ENCODE measurements at places on chromosomes 16 and 17.
A peak's percentile ranks its signal among the peaks of the same experiment; 100 is the strongest.

- no peak for DNase-seq
These were observed 9.0 kb downstream of the C17orf99 start for GRCh38 chr17:78154903-78155811.

- peak; percentile 65 for DNase-seq
These were observed 101.6 kb downstream of the RAB11FIP4 start for GRCh38 chr17:31492880-31493655.

GRCh38 chr16:495127-495748, 32.3 kb upstream of the CAPN15 start:
- no peak for DNase-seq

DNA sequence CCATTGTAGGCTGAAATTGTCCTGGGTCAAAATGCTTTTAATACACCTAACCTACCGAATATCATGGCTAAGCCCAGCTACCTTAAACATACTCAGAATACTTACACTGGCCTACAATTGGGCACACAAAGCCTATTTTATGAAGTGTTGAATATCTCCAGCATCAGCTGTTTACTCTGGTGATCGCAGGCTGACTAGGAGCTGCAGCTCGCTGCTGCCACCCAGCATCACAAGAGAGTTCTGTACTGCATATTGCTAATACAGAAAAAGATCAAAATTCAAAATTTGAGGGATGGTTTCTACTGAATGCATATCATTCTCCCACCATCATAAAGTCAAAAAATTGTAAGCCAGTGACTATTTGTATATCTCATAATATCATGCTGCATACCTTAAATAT, 55.3 kb downstream of the ULK2 start:
- DNase-seq, result no peak

GRCh38 chr17:82978765-82979349, 100.6 kb upstream of the METRNL start:
- DNase-seq, result no peak

- no peak for DNase-seq
These were observed 183.0 kb downstream of the PHKB start for GRCh38 chr16:47644166-47644565.

DNA sequence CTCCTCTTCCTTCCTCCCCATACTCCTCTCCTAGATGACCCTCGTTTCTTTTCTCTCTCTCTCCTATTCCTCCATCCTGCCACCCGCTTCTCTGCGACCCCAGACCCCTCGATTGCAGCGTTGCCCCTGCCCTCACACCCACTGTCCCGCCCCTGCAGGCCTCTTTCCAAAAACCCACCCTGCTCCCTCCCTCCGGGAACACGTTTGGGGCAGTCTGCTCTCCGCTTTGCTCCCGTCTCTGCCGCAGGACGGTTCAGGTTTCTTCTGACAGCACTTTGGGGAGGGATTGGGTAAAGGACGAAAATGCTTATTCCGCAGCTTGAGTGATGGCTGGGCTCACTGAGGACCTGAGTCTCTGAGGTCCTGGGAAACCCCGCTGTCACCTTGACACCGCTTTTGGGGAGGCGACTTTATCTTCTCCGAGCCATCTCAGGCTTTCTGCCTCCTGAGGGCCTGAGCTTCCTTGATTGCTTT, 690 bp downstream of the NDE1 start:
- no peak for DNase-seq

DNA sequence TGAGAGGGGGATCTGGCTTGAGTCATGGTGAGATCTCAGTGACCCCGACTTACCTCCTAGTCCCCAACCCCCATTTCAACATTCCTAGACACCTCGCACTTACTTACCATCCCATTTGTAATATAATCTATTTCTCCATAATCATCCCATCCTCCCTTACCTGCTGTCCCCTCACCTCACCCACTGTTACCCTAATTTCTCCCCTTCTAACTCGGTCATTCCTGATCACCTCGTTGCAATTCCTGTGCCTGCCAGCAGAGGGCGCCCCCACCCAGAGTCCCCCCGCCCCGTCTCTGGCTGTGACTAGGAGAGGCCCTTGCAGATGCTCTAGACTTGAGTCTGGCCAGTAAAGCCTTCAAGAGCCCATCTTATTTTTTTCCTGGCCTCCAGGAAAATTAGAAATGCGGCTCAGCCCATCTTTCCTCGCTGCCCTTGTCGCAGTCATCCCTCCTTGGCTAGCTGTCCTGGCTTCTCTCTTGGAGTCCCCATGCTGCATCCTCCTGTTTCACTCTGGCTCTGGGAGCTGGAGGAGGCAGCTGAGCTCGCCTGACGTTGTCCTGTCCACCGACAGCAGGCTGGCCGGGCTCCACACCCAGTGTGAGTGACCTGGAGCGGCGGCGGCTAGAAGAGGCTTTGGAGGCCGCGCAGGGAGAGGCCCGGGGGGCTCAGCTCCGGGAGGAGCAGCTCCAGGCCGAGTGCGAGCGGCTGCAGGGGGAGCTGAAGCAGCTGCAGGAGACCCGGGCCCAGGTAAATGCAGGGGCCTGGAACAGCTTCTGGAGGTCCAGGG, 5.0 kb downstream of the TBKBP1 start:
- peak; percentile 83 for DNase-seq

- DNase-seq, result no peak
These were observed 250.1 kb upstream of the CDH5 start for GRCh38 chr16:66116163-66117002.

DNA sequence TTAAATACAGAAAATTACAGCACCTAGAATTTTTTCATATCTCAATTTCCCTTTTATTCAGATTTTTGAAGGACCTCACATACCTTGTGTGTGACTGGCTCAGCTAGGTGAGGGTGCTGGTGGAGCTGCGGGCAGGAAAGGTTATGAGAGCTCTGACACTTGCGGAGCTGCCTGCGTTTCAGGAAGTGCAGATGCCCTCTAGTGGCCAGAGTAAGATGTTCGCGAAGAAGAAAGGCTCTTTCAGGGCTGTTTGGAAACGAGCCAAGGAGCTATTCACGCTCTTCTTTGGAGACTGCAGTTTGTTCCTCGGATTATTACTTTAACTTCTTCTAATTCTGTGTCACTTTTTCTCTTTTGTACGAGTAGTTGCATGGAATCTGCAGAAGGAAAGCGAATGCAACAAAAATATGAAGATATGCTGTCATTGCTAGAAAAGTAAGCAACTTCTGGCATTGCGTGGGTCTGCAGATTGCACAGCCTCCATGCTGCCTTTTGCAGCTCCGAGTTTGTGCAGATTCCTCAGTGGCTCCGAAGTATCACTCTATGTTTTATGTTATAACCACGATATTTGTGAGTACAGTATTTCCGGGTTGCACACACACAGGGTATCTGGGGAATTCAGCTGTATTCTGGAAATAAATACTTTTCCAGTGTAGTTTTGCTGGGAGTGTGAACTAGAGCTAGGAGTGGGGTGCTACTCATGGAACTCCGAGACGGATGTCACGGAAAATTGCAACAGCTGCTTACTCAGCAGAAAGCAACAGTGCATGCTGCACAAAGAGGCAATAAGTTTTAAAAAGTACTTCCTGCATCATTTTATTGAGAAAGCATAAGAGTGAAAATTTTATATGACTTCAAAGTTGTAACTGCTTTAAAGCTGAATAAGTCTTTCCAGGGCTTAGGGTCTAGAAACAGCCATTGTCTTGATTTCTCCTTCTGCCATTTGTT, 46.3 kb downstream of the DNAH9 start:
- no peak for DNase-seq

DNA sequence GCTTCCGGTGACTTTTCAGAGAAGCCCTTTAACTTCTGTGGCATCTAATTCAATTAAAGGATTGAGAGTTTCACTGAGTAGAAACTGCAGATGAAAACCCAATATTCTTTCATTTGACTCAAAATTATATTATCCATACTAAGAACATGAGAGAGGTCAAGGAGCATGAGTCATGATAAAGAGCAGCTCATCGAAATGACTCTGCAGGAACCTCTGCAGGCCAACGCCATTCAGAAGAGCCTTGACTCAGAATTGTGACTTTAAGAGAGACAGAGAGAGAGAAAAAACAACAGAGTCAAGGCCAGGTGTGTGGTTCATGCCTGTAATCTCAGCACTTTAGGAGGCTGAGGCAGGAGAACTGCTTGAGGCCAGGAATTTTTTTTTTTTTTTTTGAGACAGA, 417.2 kb upstream of the XYLT1 start:
- DNase-seq, result no peak

DNA sequence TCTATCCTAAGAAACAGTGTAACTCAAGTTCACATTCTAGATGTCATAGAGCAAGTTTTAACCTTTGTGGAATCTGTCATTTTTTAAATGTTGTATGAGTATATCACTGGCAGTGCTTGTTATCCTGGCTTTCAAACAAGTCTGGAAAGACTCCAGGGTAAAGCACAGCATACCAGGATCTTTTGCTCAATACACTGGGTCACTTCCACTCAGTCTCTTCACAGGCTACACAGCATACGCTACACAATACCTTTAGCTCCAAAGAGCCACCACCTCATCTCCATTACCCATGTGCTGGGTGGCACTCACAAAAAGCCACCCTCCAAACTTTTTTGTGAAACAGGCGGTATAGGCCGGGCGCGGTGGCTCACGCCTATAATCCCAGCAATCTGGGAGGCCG, 69.5 kb downstream of the PARN start:
- DNase-seq, result no peak

DNA sequence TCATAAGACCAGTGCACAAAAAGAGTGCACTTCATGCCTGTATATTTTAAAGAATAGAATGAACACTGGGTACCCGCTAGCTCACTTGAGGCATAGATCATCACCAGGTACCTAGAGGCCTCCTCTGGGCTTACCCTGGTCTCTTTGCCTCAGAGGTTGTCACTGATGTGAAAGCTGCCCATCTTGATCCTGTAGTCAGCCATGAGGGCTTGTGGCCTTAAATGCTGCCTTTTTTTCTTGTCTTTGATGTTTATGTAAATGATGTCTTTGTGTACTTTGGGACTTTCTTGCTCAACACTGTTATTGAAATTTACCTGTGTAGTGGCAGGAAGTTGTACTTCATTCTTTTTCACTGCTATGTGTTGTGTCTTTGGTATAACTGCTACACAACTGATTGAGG, 26.8 kb upstream of the SLC5A10 start:
- no peak for DNase-seq

DNA sequence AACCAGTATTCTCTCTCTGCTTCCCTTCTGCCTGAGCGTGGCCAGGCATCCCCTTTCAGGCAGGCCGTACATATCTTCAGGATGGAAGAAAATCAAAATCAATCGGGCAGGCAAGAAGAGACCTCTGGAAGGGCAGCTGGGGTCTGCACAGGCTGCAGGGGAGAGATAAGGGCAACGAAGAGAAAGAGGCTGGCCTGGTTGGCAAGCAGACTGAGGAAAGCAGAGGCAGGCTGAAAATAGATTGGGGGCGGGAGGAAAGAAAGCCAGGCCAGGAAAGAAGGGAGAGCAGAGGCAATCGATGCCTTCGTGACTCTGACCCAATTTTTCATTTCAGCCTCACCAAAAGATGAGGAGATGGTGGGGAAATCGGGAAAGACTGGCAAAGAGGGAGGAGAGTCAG, 18.1 kb downstream of the PIPOX start:
- no peak for DNase-seq

GRCh38 chr16:17345043-17345442, 125.7 kb downstream of the XYLT1 start:
- DNase-seq, result no peak

- no peak for DNase-seq
These were observed 10.6 kb downstream of the TERF2IP start for GRCh38 chr16:75658175-75658574.

DNA sequence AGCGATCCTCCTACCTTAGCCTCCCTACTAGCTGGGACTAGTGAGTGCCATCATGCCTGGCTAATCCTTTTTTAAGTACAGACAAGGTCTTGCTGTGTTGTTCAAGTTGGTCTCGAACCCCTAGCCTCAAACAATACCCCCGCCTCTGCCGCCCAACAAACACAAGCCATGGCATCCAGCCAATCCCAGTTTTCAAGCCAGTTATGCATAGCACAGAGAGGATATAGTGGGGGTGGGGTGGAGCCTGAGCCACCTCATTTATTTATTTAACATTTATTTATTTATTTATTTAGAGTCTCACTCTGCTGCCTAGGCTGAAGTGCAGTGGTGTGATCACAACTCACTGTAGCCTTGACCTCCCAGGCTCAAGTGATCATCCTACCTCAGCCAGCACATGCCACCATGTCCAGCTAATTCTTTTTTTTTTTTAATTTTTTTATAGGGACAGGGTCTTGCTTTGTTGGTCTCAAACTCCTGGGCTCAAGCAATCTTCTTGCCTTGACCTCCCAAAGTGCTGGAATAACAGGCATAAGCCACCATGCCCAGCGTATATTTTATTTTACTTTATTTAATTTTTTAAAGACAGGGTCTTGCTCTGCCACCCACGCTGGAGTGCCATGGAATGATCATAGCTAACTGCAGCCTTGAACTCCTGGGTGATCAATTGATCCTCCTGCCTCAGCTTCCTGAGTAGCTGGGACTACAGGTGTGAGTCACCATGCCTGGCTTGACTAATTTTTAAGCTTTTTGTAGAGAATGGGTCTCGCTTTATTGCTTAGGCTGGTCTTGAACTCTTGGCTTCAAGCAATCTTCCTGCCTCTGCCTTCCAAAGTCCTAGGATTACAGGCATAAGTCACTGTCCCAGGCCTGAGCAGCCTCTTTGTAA, 26.2 kb upstream of the KLHL11 start:
- DNase-seq, result no peak

- no peak for DNase-seq
These were observed 211.6 kb upstream of the TBX2 start for GRCh38 chr17:61188081-61188480.

- no peak for DNase-seq
These were observed 29.6 kb upstream of the MMD start for GRCh38 chr17:55451203-55451641.

- no peak for DNase-seq
These were observed 660.9 kb downstream of the MAF start for GRCh38 chr16:78939597-78939996.

GRCh38 chr17:77439189-77440018, 298.6 kb downstream of the SEC14L1 start:
- DNase-seq, result no peak

GRCh38 chr16:75070012-75070841, 46.4 kb downstream of the LDHD start:
- DNase-seq, result no peak

- DNase-seq, result no peak
These were observed 35.5 kb upstream of the ZC3H18 start for GRCh38 chr16:88534638-88535190.
